NCI-H1436 treated with DMSO at 0.1 percent for 48 hours (cell line): ENCODE measurements at places on chromosomes 4 and X.

DNA sequence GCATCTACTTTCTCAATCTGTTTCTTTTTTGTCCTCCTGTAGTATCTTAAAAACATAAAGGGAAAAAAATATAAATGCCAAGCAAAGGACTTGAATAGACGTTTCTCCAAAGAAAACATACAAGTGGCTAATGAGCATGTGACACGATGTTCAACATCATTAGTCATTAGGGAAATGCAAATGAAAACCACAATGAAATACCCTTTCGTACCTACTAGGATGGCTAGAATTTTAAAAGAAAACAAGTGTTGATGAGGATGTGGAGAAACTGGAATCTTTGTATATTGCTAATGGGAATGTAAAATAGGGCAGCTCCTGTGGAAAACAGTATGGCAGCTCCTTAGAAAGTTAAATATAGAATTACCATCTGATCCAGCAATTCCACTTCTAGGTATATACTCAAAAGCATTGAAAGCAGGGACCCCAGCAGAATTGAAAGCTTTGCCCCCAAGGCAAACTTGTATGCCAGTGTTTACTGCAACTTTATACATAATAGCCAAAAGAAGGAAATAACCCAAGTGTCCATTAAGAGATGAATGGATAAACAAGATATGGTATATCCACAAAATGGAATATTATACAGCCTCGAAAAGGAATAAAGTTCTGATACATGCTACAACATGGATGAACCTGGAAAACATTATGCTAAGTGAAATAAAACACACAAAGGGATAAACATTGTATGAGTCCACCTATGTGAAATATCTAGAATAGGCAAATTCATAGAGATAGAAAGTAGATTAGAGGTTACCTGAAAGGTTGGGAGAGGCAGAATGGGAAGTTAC is 138.3 kb downstream of the SH3KBP1 start:
- no peak for DNase-seq

DNA sequence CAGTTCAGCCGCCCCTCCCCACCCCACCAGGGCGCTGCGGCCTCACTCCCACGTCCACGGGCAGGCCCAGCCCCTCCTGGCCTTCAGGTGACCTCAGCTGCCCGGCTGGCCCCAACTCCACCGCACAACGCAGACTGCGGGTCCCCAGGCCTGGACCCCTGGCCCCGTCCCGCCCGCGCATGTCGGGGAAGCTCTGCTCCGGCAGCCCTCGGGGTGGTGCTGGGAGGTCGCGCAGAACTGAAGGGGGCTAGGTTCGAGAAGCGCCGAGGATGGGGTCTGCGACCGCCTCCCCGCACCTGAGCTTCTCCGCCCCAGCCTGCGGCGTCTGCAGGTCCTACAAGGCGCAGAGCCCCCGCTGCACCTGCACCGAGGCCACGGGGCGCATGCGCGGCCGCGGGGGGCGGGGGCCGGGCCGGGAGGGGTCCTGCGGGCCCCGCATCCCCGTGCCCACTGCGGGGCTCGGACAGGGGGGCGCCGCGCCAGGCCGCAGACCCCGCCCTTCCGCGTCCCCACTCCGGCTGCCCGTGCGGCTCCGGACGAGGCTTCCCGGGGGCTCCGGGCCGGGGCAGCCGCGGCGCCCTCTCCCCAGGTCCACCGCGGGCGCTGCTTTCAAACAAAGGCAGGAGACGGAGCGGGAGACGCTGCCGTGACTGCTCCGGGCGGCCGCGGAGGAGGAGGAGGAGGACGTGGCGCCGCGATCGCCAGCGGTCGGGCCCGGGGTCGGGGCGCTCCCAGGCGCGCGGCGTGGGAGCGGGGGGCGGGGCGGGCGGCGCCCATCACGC is 672 bp upstream of the NAT8L start:
- DNase-seq: no peak

DNA sequence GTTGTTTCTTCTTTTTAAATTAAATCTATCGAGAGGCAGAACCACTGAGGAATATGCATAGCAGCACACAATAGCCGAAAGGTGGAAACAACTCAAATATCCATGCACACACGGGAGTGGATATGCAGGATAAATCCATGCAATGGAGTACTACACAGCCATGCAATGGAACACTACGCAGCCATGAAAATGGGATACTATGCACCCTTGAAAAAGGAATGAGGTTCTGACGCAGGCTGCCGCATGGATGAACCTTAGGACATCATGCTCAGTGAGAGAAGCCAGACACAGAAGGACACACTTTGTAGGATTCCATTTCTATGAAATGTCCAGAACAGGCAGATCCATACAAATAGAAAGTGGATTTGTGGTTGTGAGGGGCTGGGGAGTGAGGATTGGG is 18.4 kb upstream of the P2RY8 start:
- no peak for DNase-seq

- no peak for DNase-seq
These were observed at the start of gene ADH1C for GRCh38 chr4:99352602-99353537. Gene ADH1C (minus strand): TSS chr4:99352746. CDS start chr4:99352675, 71 bp downstream.

- no peak for DNase-seq
These were observed 340.8 kb downstream of the PPP1R2C start for GRCh38 chrX:42437211-42437610.

GRCh38 chr4:8761167-8761823 is 110.3 kb downstream of the HMX1 start:
- no peak for DNase-seq

DNA sequence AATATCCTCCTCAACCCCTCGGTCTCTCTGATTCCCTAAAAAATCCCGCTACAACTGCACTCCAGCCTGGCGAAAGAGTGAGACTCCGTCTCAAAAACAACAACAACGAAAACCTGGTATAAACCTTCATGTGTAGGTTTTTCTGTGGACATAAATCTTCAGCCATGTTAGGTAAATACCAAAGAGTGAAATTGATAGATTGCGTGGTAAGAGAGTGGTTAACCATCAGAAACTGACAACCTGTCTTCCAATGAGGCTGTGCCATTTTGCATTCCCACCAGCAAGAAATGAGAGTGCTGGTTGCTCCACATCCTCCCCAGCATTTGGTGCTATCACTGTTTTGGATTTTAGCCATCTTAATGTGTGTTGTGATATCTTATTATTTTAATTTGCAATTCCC is 10.9 kb downstream of the TBC1D19 start:
- no peak for DNase-seq

- DNase-seq: no peak
These were observed 49.7 kb upstream of the KIAA1210 start for GRCh38 chrX:119177278-119177677.

DNA sequence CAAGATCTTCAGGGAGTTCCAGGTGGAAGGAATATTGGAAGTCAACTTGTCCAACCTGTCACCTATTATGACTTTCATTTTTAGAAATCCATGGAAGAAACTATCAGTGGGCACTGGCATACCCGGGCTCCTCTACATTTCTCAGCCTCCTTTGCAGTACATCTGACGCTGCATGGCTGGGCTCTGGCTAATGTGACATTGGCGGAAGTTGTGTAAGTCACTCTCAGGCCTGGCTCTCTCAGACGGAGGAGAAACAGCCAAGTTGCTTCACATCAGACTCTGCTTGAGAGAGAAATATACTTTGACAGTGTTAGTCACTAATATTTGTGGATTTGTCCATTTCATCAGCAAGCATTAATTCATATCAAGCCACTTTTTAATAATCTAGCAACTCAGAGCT is 4.5 kb downstream of the DCHS2 start:
- no peak for DNase-seq

DNA sequence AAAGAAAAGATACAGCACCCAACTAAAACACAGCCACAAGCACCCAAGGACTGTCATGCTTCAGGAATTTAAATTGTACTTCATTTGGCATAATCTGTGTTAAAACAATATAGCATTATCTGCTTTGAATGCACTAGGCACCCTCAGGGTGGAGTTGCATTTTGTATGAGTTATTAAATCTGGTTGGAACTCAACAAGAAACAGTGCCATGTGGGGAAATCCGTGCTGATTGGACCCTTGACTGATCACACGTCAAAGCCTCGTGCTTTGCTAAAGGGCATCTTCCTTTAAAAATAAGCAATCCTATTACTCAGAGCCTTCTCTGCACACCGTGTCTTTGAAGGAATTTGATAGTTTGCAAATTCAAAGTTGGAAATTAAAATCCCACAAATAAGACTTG is 35.4 kb downstream of the IGFBP7 start:
- no peak for DNase-seq

DNA sequence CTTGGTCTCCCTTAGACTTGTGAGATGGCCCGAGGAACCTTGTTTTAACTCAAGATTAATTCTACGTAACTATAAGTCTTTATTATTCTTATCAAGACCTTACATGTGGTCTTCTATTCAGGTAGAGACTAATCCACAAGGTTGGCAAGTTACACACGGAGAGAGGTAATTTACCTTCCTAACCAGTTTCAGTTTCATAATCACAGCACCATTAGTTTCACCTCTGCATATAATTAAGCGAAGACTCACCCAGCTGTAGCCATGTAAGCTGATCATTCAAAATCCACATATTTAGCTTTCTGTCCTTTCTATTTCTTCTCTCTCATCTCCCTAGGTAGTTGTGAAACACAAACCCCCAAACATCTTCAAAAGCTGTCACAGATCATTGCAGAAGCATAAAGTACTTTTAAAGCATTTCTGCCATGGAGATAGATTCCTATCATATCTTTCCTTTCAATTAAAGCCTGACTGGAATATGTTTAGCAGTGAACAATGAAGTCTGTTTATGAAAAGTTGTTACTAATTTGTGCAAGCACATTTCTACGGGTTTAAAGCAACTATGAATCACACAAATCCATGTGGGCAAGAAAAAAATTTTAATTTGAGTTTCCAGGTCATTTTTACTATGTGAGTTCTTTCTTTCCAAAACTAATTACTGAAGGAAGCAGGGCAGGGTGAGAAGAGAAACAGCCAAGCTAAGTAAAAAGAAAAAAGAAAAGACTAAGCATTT is 78.5 kb downstream of the BTC start:
- DNase-seq: no peak
